Lung (tissue), 17 donors: ENCODE measurements at places on chromosomes 2 and 18. TPM values are rescaled to one million over a fixed set of nuclear protein-coding genes. Genes with fewer than 3 reads are reported as not detected.

DNA sequence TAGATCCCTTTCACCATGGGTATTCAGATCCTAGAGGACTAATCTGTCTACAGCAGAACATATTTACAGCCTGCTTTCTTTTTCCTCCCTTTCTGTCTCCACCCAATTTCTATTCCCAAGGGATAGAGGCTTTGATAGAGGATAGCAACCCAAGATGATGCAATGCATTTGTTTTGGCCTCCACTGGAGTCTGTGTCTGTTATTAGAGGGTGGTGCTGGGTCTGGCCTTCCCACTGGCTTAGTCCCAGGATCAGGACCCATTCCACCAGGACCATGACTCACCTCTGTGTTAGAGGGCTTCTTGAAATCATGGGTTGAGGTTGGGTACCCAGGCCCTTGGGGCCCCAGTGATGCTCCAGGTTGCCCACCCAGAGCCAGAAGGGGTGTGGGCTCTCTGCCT lies 239.7 kb upstream of the TNP1 start:
- DNase-seq, result no peak

Gene ALPP
- total RNA-seq, result 7.0 TPM

Gene C2orf74
- 11.5 TPM for total RNA-seq

Gene IL1RL1
- total RNA-seq, result 93.2 TPM

DNA sequence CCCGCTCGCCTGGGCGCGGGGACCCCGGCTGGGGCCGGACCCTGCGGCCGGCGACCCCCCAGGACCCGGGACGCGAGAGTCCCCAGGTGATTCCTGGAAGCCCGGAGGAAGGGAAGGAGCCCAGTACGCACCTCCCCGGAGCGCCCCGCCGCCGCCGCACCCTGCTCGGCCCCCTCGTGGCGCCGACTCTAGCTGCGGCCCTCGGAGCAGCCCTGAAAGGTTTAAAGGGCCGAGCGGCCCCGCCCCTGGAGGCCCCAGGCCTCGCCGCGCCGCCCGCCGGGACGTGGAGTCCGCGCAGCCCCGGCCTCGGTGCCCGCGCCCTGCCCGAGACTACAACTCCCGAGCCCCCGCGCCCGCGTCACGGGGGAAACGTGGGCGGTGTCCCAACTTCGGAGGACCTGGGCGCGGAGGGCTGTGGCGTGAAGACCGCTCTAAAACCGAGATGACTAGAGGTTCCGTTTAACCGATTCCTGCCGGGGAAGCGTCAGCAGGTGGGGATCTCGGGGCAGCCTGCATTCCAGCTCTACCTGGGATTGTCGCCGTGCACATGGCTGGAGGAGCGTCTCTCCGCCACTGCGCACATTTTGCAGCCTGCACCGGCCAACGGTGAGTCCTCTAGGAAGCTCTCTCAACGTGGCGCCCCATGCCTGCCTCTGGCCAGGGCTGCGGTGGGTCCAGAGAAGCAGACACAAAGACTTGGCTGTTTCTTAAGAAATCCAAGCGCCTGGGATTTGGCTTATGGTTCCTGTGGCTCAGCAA lies at the start of gene TMEM150A:
Gene TMEM150A, minus strand, starts transcription at position 223 of the 759 bp plus-strand sequence. CDS start 750 bp downstream, outside the sequence.
- peak; percentile 92 for DNase-seq

Gene RNF149
- 106 TPM for total RNA-seq

Gene ITGB6
- total RNA-seq, result 141 TPM

DNA sequence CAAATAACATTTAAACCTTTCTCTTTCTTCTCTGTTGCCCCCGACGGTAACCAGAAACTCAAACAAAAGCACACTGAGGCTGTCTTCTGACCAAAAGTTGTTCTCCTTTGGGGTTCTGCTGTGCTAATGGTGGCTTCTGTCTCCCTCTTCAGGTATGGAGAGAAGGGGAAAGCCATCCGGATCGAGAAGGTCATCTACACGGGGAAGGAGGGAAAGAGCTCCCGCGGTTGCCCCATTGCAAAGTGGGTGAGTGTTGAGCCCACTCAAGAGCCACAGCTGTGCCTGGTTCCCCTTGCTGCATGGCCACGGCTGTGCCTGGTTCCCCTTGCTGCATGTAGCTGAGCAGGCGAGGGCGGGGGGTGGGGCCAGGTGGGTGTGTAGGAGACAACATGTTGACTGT lies 67.4 kb downstream of the BOLA3 start:
- DNase-seq, result no peak

DNA sequence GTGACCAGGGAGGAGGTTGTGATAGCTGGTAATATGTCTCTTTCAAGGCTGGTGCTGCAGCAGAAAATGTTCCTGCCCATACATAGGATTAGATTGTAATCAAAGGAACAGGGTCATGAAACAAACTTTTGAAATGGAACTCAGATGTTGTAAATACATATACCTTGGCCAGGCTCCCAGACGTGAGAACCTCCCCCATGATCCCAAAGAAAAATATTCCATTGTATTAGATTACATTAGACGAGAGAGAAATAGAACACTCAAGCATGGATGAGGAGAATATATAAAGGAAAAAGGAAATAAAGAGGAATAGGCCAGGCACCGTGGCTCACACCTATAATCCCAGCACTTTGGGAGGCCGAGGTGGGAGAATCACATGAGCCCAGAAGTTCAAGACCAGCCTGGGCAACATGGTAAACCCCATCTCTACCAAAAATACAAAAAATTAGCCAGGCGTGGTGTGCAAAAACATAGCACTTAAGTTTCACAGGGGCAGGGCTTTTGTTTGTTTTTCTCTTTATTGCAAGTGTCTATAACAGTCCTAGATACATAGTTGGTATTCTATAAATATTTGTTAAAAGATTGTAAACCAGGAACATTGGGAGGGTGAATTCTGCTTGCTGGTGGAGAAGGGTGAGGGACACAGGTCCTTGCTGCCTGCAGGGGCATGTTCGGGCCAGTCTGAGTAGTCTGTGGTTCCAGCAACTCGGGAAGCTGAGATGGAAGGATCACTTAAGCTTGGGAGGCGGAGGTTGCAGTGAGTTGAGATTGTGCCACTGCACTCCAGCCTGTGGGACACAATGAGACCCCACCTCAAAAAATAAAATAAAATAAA lies 52.8 kb downstream of the RPL37A start:
- peak; percentile 42 for DNase-seq

DNA sequence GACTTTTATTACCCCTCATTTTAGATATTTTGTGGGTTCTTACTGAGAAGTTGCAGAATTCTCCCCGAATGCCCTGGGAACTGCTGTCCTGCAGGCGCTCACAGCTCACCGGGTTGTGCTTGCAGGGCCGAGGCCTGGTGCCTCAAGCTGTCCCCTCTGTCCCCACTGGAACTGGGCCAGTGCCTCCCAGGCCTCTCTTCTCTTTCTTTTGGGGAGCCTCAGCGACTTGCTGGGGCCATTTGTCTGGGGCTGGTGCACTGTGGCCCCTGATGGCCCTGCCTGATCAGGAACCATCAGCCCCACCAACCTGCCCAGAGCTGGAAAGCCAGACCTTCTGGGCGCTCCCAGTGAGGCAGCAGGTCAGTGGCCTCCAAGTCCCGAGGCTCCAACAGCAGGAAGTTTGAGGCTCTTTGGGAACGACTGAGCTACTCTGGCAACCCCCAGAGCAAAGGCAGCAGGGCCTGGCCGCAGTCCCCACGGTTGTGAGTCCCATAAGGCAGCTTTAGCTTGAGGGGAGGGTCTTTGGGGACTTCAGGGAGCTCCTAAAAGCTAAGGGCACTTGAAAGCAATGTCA lies 14.7 kb upstream of the NEU4 start:
- DNase-seq, result no peak

Gene KCNS3
- 45.9 TPM for total RNA-seq

GRCh38 chr2:157627594-157628476 lies 829 bp downstream of the ACVR1C start:
- DNase-seq, result peak; percentile 16

GRCh38 chr2:148982282-148982681 lies 56.2 kb upstream of the LYPD6B start:
- DNase-seq, result no peak

DNA sequence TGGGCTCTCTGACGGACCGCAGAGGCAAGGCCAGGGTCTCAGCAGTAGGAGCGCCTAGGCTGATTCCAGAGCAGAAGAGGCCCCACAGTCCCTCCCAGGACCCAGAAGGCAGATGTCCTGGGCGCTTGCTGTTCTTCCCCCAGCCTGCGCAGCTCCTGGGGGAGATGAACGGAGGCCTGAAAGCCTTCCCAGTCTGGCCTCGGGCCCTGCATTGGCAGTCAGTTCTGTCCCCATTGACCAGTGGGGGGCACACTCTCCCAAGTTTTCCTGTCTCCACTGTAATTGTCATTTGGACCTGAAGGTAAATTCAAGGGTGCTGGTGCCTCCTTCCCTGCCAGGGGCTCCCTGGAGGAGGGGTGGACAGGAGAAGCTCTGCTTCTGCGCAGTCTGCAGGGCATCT lies 345.7 kb downstream of the CYP26B1 start:
- DNase-seq, result peak; percentile 83

Gene VWA3B
- 29.2 TPM for total RNA-seq

Gene CACNB4
- total RNA-seq, result 10.9 TPM

DNA sequence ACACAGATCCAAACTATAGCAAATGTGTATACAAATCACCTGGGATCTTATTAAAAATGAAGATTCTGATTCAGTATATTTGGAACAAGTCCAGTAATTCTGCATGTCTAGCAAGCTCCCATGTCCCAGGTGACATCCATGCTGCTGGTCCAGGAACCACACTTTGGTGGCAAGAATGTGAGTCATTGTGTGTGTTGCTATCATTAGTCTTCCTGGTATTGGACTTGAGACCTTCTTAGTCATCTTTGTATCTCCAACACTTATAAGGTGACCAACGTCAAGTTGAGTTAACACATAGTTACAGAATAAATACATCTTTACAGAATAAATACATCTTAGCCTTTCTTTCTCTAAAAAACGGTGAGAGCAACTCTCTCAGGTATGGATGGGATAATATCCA lies 107.9 kb upstream of the NDUFV2 start:
- DNase-seq, result no peak

Gene CD226
- total RNA-seq, result 2.5 TPM

Gene ZSWIM2
- total RNA-seq, result not detected

- DNase-seq, result no peak
These were observed 103.0 kb downstream of the EHBP1 start for GRCh38 chr2:62808554-62808953.

Gene ANAPC1
- total RNA-seq, result 36.3 TPM

- no peak for DNase-seq
These were observed 203.1 kb downstream of the INSIG2 start for GRCh38 chr2:118291251-118291880.

Gene OSBPL1A
- 37.0 TPM for total RNA-seq

DNA sequence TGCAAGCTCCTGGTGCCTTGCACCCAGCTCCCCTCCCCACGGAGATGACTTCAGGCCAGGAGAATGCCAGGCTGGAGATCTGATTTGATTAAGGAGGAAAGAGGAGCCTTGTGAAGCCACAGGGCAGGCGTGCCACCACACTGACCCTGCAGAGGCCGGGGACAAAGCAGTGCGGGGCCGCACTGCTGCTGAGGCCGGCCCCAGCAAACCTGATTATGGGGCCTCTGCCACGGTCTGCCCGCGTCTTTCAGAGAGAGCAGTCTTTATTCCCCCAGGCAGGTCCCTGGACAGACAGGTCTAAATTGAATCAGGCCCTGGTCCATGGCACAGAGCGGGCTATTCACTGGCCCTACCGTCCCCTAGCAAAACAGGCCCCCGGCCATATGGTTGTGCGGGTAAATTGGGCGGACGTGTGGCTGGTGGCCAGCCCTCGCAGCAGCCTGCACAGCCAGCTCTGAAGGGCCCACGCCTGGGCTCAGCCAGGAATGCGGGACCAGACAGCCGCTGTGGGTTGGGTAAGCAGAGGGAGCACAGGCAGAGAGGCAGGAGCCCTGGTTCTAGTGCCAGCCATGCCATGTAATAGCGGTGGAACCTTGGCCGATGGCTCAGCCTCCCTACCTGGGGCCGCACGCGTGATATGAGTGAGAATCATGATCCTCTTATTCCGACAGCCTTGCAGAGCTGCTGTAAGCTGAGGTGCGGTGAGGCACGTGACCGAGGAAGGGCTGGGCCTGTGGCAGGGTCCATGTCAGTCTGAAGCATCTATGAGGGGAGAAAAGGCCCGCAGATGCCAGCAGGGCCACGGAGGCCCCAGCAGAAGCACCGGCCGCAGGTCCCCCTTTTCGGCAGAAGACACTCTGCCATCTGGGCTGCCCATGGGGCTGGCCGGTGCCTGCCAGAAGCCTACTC lies 97.3 kb upstream of the MYCN start:
- no peak for DNase-seq

Gene GKN1
- total RNA-seq, result not detected

- no peak for DNase-seq
These were observed 138.0 kb downstream of the ZFP36L2 start for GRCh38 chr2:43088143-43089073.

Gene EVA1A
- total RNA-seq, result 51.3 TPM

DNA sequence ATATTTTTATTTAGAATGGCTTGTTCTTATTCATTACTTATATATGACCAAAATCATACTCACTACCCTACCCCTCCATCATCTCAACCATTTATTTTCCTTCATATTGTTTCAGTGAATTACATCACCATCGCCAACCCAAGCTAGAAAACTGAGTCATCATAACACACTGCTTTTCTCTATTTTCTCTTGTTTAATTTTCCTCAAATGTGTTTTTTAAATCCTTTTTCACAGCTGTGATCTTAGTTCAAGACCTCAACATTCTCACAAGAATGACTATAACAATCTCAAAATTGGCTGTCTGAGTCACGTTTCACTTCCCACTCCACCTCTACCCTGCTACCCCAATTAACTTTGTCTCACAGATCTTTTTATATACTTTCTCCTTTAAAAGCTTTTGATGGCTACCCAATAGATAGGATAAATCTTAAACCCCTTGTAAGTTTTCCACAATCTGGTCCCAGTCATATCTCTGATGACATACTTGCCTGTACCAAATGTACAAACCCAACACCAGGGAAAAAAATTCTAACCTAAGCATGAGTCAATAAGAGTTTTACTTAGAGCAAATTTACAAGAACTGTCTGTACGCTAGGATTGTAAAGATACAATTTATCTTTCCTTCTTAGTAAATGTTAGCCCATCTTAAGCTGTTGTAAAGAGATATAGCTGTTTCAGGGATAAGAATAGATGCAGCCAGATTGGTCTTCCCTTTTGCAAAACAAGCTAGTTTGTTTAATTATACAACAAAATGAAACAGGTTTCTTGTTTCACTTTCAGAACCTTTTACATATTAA lies 635.1 kb upstream of the SLC39A10 start:
- DNase-seq, result no peak

GRCh38 chr2:71583876-71584275 lies 130.5 kb downstream of the DYSF start:
- no peak for DNase-seq

- no peak for DNase-seq
These were observed 25.3 kb upstream of the TNS1 start for GRCh38 chr2:218028189-218028495.
